Amniotic stem cell (primary cell): ENCODE measurements at places on chromosomes 16 and 17.

- no peak for DNase-seq
These were observed 60.9 kb upstream of the ZNF750 start for GRCh38 chr17:82900741-82901140.

GRCh38 chr17:6853764-6854442 is 22.4 kb upstream of the TEKT1 start:
- no peak for DNase-seq

DNA sequence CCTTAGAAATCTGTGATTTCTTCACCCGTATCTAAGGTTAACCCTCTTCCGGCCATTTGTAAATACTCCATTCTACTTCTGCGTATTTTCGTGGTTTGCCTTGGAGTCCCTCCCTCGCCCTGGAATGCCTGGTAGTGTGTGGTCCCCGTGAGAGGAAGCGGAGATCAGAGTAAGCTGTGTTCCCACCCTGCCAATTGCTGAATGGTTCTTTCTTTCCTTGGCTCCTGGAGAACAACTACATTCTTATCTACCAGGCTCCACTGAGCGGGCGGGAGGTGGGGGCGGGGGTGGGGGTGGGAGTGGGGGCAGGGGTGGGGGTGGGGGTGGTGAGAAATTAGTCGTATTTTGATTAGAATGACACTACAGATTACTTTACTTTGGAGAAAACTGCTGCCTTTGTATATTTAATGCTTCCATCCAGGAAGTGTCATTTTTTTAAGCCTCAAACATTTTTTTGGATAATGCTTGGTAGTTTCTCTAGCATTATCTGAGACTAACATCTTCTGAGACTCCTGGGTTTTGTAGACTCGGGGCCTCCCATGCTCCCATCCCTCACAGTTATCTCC is 20.9 kb upstream of the FASN start:
- no peak for DNase-seq

DNA sequence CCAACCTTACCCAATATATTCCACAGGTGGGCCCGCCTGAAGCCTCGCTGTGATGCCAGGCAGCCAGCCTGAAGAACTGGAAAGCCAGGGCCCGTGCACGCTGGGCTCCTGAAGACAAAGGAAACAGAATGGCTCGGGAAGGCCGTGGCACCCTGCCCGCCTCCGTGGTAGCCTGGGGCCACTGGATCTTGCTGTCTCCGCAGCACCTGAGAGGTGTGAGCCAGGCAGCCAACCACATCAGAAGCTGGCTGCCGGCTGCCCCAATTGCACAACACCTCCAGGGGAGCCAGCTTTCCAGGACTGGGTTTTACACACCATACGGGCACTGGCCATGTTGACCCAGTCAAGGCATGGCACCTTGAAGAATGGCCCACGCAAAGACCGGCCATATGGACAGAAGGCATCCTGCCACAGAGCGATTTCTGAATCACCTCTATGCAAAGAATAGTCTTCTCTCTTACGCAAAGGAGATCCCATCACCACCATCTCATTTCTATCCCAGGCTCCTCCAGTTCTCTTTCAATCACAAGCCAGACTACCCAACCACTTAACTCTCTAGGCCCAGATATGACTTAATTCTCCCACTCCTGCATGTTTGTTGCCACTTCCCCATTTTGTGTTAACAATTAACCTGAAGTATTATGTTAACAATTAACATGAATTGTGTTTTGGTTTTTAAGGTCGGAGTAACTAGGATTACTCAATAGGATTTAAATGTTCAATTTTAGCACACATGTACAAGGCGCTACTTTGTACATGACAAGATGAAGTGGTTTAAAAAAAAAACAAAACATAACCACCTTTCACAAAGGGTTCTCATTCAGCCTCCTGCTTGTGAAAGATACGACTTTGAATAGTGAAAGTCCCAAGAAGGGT is 32.1 kb downstream of the ZFHX3 start:
- no peak for DNase-seq

GRCh38 chr17:76446449-76447231 is 6.3 kb downstream of the UBE2O start:
- no peak for DNase-seq

DNA sequence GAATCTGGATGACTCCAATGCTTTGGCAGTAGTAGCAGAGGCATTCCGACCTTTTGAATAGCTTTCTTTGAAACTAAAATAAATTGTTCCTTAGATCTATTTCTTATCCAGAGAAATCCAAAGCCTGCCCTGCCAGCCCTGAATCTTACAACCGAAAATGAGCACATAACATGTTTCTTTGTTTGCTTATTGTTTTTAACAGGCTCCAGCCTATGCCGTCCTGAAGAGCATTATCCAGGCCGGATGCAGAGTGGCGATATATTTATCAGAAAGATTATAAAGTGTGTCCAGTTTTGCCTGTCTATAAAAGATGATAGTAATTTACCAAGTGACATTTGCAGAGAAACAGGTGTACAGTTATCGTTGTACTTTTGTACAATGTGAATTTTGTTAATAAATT is 10.5 kb downstream of the COQ7 start:
- DNase-seq: no peak

DNA sequence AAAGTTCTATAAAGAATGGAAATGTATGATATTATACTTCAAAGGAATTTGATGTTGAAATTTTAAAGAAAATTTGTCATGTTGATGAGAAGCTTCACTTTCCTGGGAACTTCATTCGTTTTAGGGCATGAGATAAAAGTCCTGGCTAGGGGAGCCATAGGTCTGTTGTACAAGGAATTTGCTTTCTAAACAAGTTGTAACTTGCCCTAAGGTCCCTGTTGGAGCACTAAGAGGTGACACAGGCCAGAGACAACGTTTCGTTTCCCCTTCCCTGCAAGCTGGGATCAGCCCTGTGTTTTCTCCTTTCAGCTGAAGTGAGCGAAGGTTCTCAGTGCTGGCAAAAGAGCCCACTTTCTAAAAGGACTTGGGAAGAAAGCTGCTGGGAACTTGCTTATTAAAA is 16.6 kb downstream of the PLD6 start:
- DNase-seq: no peak

DNA sequence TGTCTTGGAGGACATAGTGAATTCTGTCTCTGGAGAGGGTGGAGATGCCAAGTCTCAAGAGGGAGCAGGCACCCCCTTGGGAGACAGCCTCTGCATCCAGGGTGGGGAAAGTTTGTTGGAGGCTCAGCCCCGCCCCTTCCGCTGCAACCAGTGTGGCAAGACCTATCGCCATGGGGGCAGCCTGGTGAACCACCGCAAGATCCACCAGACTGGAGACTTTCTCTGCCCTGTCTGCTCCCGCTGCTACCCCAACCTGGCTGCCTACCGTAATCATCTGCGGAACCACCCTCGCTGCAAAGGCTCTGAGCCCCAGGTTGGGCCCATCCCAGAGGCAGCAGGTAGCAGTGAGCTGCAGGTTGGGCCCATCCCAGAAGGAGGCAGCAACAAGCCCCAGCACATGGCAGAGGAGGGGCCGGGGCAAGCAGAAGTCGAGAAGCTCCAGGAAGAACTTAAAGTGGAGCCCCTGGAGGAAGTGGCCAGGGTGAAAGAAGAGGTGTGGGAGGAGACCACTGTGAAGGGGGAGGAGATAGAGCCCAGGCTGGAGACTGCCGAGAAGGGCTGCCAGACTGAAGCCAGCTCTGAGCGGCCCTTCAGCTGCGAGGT is 5.2 kb downstream of the ZNF646 start:
- DNase-seq: no peak

DNA sequence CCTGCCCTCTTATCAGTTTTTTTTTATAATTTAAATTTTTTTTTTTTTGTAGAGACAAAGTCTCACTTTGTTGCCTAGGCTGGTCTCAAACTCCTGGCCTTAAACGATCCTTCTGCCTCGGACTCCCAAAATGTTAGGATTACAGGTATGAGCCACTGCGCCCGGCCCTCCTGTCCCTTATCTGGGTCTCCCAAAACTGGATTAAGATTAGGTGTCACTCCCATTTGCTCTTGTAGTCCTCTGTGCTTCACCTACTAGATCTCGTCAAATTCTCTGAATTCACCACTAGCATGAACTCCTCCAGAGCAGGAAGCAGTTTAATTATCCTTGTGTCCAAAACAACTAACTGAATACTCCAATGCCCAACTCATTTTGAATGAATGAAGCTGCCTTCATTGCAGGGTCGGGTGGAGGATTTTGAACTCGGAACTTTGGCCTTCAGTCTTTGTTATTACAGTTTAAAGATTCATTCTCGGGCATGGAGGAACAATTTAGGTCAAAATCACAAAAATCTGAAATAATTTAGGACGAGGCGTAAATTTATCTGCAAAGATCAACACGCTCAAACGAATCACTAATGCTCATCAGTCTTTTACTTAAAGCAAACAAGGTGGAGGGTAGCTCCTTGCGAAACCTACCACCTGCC is 802 bp upstream of the ATXN2L start:
- DNase-seq: no peak

DNA sequence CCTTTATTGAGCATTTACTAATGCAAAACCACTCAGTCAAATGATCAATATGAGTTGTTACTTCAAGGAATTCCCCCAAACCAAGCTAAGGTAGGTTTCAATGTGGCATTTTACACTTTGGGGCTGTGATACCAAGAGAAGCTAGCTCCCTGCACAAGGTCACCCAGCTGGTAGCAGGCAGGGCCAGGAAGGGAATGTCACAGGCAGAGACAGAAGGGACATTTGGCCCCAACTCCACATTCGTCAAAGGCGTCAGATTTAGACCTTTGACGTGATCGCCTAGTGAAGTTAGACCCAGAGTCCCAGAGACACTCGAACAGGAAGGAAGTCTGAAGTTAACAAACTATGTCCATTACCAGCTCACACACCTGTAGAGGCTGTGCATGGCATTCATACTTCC is 5.5 kb upstream of the SMG1 start:
- DNase-seq: no peak

GRCh38 chr16:56630134-56630533 is 2.3 kb upstream of the MT1M start:
- DNase-seq: no peak

DNA sequence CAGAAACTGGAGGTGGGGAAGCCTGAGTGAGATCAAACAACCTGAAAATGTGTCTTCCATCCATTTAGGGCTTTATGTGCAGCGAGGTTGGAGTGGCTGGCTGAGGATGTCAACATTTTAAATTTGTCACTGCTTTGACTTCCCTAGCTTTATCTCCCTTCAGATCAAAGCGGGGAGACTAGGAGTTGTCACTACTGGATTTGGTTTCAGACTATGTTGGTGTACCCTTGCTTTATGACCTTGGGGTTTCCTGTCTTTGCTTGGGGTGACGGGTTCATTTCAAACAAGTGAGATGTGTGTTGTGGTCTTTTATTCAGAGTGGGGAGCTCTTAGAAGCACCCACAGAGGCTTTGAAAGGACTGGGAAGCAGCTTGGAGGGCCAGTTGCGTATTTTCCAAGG is 25.6 kb downstream of the MSI2 start:
- no peak for DNase-seq

DNA sequence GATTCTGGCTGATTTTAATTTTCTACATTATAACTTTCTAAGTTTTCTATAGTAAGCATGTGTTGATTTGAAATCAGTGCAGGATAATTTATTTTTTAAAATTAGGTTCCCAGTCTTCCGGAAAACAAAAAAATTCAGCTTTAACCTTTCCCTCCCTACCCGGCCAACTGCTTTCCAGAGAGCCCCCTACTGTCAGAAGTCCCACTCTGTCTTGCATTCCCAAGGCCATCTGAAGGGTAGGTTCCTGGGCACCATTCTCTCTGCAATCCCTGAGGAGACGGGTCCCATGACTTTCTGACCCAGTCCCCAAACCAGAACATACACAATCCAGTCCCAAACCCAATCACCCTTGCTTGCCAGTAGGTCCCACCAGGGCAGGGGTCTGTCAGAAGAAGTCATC is 200.3 kb downstream of the CYLD start:
- no peak for DNase-seq

DNA sequence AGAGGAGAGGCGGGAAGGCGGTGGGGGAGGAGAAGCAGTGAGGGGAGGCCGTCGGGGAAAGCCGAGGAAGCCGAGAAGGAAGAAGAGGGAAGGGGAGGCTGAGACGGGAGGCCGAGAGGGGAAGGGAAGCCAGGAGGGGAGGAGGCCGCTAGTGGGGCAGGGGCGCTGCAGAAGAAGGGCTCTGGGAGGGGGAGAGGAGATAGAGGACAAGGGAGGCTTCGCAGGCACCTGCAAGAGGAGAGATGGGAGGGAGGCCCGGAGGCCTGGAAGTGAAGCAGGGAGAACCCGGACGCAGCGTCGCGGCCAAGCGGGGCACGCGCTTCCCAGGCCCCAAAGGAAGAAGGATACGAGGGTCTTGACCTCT is 2.3 kb downstream of the C17orf58 start:
- DNase-seq: no peak

- no peak for DNase-seq
These were observed 33.4 kb upstream of the TBX2 start for GRCh38 chr17:61366076-61366714.

GRCh38 chr17:61583242-61583641 is 7.8 kb downstream of the NACA2 start:
- peak; percentile 60 for DNase-seq

GRCh38 chr16:27378871-27379481 is 23.0 kb upstream of the IL21R start:
- no peak for DNase-seq

DNA sequence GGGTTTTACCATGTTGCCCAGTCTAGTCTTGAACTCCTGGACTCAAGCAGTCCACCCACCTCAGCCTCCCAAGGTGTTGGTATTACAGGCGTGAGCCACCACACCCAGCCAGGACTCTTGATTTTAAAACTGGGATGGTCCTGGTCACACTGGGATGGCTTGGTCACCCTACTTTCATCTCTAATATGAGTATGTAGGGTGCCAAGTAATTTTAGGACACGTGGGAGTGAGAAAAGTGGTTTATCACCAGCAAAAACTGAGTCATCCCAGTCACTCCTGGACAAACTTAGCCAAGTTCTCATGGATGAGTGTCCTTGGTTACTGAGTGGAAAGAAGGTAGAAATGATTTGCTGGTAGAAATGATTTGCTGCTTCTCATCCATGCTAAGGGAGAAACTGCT is 9.9 kb downstream of the CLEC19A start:
- no peak for DNase-seq

DNA sequence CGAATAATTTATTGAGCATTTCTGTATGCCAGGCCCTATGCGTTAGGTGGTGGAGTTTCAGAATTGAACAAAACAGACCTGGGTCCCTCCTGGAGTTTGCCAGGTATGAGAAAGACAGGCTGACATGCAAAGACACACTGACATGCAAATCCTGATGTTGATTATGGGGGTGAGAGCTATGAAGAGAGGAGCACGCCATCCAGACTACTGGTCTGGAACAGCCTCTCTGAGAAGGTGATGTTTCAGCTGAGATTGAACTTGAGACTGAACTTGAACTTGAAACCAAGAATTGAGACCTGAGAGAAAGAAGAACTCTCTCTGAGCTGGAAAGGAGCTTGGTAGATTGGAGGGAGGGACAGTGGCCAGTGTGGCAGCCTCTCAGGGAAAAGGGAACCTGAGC is 14.2 kb upstream of the CACNG4 start:
- no peak for DNase-seq

DNA sequence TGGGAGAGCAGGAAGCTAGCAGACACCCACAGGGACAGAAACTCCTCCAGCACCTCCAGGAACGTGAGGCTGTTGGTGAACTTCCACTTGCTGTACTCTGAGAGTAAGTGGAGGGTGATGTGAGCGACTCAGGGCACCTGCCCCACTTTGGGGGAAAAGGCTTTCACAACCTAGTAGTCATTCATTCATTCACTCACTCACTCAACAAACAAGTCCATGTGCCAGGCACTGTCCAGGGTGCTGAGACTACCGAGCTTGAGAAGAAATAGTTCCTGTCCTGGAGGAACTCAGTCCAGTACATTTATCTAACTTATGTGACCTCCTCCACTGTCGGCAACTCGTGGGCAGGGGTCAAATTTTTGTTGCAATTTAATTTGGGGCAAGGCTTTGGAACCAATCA is 26.6 kb downstream of the LGALS9 start:
- DNase-seq: no peak
